Body of pancreas (tissue), 4 donors: ENCODE measurements at places on chromosomes 6 and 20. TPM values are rescaled to one million over a fixed set of nuclear protein-coding genes. Genes with fewer than 3 reads are reported as not detected.

- no peak overlapping the region for H3K4me3 ChIP-seq
- H3K27ac ChIP-seq: peak overlapping the region; percentile 39
- no peak for DNase-seq
- peaks cover 68% of the 10 kb centered on the region for H3K4me1 ChIP-seq
These were observed 36.9 kb downstream of the B4GALT5 start for GRCh38 chr20:49676581-49677291.

DNA sequence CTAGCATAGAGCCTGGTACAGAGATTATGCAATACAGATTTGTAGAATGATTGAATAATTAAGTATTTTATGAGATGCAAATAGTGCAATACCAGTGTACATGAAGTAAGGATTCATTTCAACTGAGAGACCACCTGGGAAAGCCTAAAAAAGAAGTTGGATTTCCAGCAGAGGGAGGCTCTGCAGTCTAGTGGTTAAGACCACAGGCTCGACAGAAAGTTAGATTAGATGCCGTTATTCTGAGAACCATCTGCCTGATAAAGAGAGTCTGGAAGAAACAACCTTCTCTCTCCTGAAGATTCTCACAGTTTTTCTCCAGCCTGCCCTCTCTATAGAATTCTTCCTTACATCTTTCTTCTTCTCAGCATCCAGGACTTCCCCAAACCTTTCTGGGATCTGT is 13.6 kb upstream of the TNFRSF21 start:
- H3K27me3 ChIP-seq: no peaks in the 10 kb centered on the region
- H3K4me1 ChIP-seq: no peaks in the 10 kb centered on the region
- DNase-seq: no peak
- H3K27ac ChIP-seq: no peak overlapping the region
- no peaks in the 10 kb centered on the region for H3K36me3 ChIP-seq

OR2B6 gene
- total RNA-seq: not detected

- no peaks in the 10 kb centered on the region for H3K36me3 ChIP-seq
- H3K27ac ChIP-seq: no peak overlapping the region
- H3K4me1 ChIP-seq: no peaks in the 10 kb centered on the region
- H3K27me3 ChIP-seq: no peaks in the 10 kb centered on the region
- no peak overlapping the region for H3K4me3 ChIP-seq
These were observed 161.5 kb downstream of the PACRG start for GRCh38 chr6:162889303-162889702.

GLP1R gene
- 5.7 TPM for total RNA-seq

DNA sequence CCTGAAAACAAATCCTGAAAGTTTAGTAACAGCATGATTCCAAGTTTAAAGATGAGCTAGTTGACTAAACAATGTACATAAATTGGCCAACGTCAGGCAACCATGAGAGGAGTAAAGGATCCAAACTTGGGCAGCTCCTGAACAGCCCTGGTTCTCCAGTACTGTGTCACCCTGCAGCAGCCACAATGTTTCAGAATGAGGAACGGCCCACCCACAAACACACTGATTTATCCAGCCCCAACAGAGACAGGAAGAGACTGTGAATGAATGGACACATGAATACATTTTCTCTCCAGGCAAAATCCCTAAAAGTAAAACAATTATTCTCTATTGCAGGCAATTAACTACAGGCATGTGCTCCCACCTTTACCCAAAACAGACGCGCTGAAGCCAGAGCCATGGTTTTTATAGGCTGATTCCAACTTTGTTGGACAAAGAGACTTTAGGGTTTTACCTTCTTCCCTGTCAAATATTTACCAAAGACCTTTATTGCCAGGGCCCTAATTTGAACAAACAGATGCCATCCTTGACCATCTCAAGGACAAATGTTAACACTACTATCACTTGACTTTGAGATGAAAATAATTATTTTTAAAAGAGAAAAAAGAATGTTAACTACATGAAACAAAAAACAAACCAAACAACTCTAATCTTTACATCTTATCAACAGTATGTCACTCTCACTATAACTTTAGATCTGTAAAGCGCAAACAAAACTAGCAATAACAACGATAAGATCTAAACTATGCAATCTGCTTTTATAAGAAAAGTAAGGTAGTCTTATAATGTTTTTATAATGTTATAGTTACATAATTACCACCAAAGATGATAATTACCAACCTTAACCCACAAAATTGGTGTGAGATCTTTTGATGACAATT is 22.9 kb downstream of the CNKSR3 start:
- H3K27me3 ChIP-seq: no peaks in the 10 kb centered on the region
- H3K27ac ChIP-seq: peak overlapping the region; percentile 17
- H3K4me3 ChIP-seq: no peak overlapping the region
- H3K36me3 ChIP-seq: no peaks in the 10 kb centered on the region
- no peak for DNase-seq

DNA sequence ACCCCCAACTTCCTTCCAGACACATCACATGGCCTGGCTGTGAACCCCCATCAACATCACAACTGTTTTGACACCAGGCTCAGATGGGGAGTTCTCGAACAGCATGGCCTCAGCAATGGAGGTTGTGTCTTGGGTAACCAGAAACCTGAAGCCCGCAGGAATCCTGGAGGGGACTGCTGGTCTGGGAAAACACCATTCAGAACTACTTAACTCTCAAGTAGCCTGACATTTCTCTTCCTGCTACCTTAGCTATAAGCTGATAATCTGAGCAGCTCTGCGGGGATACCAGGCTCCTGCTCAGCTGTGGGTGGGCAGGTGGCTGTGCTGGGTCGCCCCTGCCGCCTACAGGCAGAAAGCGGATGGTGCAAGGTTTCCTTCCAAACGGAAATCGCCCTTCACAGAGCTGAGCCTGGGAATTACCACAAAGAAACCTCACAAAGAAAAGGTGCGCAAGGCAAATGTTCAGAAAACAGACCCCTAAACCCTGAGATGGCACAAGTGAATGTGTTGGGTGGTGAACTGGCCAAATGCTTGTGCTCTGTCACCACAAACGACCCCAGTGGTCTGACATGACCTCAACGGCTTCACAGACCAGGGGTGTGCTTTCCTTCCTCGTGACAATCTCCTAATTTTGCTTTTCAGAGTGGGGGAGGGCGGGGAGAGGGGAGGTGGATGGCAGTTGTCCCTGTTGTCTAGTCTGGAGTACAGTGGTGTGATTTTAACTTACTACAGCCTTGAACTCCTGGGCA is 29.5 kb downstream of the SNX5 start:
- H3K27me3 ChIP-seq: no peaks in the 10 kb centered on the region
- H3K4me1 ChIP-seq: peaks cover 16% of the 10 kb centered on the region
- H3K4me3 ChIP-seq: no peak overlapping the region

DNA sequence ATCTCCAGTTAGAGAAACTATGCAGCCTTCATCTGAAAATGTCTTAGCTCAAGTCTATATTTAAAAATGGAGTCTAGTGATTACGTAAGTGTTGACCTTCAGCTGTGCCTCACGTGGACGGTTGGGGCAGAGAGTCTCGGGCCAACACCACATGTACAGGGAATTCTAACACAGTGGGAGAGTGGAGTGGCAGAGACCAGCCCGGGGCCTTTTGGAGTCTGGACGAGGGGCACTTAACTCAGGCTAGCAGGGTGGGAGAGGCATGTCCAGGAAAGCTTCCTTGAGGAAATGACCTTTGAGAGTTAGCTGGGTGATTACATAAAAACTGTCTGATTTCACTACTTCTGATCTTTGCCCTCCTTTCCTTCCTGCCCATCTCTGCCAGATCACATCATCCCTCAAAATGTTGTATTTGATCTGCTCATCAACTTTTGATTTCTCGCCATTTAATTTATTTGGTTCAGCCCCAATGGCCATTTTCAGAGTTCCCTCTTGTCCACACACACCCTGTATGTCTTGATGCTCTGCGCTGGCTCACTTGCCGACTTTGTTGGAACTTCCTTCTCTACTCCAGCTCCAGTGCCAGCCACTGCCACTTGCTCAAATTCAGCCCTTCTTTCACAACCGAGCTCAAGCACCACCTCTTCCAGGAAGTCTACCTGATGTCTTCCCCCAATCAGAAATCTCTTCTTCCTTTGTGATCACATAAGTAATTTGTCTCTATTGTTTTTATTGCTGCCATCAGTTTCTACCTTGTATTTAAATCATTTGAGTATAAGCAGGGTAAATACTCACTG is 2.6 kb downstream of the ARMC2 start:
- no peaks in the 10 kb centered on the region for H3K27me3 ChIP-seq
- peak overlapping the region; percentile 2 for H3K27ac ChIP-seq
- peak; percentile 65 for DNase-seq
- H3K4me1 ChIP-seq: peaks cover 24% of the 10 kb centered on the region
- H3K4me3 ChIP-seq: no peak overlapping the region

DNA sequence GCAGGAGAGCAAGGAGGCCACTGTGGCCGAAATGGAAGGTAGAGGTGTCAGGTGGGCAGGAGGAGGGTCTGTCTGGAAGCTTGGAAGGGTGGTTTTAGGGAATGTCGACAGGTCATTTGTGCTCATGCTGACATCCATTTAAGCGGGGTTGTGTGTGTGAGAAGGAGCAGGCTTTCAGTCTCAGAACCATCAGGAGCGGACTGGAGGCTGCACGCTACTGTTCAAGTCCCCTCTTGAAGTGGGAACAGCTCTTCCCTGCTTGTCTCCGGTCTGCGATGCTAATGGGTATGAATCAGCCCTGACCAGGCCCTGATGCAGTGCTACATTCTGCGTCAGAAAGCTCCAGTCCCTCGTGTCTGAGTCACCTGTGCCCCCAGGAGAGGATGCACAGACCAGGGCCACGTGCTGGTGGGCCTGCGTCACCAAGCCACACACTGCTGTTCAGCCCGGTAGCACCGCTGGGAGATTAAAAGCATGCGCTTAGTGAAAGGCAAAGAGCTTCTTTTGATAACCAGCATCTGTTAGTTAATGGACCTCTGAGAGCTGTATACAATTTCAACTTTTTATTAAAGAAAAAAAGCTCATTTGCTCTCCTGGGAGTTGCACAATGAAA is 58.0 kb downstream of the APCDD1L start:
- no peak overlapping the region for H3K27ac ChIP-seq
- H3K27me3 ChIP-seq: no peaks in the 10 kb centered on the region
- no peaks in the 10 kb centered on the region for H3K4me1 ChIP-seq
- no peak overlapping the region for H3K4me3 ChIP-seq
- DNase-seq: no peak
